CD4-positive, alpha-beta T cell treated with Interleukin-17A for 4 hours (primary cell): ENCODE measurements at places on chromosomes 2 and 18.

GRCh38 chr18:51617167-51617566 lies 419.7 kb upstream of the MEX3C start:
- no peak for DNase-seq

DNA sequence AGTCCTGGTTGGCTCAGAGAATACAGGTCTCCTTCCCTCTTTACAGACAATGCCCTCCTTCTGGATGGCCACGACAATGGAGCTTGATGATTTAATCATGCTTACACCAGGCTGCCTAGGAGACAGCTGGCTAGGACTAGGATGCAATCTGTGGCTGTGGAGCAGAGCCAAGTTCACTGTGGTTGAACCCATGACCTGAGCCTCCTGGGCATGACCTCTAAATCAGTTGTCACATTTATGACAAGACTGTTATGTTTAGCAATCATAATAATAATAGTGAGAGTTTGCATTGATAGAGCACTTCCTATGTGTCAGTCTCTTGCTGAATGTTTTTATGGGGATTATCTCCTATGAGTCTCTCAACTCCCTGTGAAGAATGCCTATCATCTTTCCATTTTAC lies 244.1 kb downstream of the ICOS start:
- no peak for DNase-seq

DNA sequence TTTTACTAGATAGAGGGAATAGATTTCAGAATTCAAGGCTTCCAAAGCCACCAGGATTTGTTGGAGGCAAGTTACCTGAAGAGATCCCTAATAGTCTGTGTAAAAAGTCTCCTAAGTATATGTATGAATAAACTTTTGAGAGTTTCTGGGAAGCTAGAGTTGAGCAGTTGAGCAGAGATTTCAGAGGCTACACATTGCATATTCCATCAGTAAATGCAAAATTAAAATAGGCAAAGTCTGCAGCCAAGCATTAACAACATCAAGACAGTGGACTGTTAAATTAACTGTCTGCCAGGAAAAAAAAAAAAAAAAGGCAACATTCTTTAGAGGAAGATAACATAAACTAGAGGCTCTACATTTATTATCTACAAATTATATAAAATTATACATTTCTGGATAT lies 420.4 kb upstream of the TMEFF2 start:
- no peak for DNase-seq

GRCh38 chr2:219065484-219065883 lies 4.8 kb upstream of the IHH start:
- no peak for DNase-seq
